ENCODE measurements at places on chromosomes 2 and 18.

GRCh38 chr2:96326990-96327820 lies 2.1 kb downstream of the ITPRIPL1 start:
- DNase-seq = no peak

DNA sequence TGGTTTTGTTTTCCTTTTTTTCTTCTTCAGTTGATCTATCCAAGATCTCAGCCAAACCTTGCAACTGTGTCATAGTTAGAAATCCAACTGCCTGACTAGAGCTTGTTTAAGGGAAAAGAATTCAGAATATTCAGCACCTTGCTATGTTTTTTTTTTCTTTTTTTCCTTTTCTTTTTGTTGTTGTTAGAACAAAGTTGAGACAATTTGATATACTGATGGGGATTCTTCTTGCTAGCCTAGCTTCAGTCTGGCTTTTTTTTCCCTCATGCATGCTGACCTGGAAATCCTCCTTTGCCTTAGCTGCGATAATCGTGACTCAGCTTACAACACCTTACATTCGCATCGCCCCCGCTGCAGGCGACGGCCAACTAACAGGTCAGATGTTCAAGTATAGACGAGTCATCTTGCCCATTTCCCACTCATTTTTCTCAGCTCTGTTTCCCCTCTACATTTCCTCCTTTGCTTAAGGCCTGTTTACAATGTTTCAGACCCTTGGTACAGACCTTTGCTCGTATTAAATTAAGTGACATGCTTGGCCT lies 487.2 kb upstream of the RAB12 start:
- no peak for DNase-seq

DNA sequence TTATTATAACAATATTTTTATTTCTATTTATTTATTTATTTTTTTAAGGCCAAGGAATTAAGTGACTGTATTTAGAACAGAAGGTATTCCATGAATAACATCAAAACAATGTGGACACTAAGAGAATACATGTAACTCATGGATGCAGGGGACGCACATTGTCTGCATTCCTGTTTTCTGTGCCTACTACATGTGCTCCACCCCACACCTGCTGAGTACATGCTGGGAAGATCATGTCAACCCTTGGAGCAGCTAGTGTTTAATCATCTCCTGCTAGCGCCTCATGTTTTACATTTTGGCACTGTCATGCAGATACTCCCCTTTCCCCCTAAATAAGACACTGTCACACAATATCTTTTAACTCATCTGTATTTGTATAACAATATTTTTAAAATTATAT lies 29.3 kb downstream of the DPYSL5 start:
- DNase-seq = no peak

- DNase-seq = no peak
These were observed 1.9 kb downstream of the TCF23 start for GRCh38 chr2:27150639-27151230.

DNA sequence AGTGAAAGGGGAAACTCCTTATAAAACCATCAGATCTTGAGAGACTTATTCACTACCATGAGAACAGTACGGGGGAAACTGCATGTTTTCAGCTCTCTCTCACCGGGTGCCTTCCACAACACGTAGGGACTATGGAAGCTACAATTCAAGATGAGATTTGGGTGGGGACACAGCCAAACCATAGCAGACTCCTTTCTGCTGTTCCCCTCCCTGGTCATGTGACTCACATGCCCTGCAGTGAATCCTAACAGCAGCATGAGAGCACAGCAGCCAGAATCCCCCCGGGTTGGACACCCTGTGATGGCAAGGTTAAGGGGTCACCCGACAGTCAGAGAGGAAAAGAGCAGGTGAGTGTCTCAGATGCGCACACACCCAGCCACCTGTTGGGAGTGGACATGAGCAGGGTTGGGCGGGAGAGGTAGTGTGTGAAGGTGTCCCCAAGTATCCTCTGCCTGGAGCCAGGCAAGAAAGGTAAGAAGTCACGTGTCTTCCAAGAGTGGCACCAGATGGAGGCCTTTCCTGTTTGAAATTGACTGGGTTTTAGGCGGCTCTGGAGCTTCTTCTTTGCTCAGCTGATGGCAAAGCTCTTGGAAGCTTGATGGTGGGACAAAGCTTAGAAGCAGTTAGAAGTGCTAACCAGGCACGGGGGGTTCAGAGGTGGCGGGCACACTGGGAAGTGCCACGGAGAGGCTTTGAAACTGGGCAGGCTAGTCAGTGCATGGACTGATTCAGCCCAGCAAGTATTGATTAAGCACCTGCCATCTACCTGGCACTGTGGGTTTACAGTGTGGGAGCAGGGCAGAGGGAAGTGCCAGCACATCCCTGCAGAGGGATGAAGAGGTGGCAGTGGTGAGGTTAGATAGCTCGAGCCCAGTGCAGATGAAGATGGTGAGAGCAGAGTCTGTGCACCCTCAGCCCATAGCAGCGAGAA lies 68.7 kb downstream of the RHOB start:
- no peak for DNase-seq

Measured in activated naive CD4-positive, alpha-beta T cell (primary cell).